Stimulated activated CD8-positive, alpha-beta memory T cell treated with anti-CD3 and anti-CD28 coated beads, Interleukin-4, amount 100 ng/mL, for 4 hours (primary cell): ENCODE measurements at places on chromosomes 13 and 19.

- DNase-seq = no peak
Measured at GRCh38 chr13:43425234-43425633, 361.5 kb downstream of the ENOX1 start.

DNA sequence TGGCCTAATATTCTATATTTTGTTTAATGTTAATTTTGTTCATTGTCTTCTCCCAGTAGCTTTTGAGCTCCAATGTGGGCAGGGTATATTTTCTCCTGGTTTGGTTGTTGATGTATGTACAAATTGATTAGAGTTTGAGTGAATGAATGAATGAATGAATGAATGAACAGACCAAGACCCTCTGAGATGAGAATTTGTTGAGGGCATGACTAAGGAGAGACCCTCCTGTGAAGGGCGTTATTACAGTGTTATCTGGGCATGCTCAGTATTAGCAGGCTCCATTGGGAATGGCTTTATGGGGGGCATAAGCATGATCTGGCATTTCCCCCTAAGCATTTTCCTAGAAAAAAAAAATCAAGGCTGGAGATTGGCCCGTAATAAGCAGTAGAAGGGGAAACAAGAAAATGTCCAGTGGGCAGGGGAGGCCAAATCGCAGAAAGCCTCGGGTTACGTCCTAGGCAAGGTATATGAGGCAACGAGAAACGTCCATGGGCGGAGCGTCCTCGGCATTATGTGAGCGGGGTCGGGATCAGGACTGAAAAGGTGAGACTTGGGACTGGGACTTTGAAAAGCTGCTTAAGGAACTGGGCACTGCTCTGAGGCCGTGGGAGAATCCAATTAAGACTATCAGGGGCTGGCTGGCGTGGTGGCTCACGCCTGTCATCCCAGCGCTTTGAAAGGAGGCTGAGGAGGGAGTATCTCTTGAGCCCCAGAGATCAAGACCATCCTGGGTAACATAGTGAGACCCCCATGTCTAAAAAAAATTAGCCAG, 904 bp upstream of the ARHGAP33 start:
- no peak for DNase-seq

GRCh38 chr19:3522421-3523360, 16.3 kb upstream of the TEKTIP1 start:
- DNase-seq = no peak

DNA sequence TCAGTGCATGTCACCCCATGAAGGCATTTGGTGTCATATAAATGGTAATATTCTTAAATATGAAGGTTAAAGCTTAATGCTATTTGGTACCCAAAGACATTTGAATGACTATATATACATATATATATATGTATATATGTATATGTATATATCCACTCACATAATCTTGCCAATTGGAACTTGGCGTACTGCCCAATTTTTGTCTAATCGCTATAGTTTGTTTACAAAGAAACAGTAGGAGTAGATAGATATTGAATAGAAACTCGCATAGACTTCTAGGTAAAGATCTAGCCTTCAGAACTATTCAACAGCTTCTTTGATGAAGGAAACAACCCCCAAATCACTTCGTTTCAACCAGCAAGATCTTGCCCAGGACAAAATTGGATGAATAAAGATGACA, 24.1 kb downstream of the KLF5 start:
- no peak for DNase-seq

- no peak for DNase-seq
Measured at GRCh38 chr13:51349016-51349415, 9.5 kb downstream of the SERPINE3 start.

DNA sequence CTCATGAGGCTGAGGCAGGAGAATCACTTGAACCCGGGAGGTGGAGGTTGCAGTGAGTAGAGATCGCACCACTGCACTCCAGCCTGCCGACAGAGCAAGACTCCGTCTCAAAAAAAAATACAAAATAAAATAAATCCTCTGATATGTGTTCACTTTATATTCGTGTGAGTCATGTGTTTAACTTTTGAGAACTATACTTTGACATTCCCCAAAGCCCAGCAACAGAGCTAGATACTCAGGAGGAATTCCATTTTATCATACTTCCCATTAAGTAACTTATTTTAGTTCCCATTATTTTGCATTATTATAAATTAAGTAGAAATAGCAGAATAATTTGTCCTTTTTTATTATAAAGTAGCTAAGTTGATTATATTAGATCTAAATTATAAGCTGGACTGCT, 3.3 kb upstream of the CHAMP1 start:
- no peak for DNase-seq

GRCh38 chr13:27622102-27622820, 569 bp downstream of the POLR1D start:
- DNase-seq = no peak

DNA sequence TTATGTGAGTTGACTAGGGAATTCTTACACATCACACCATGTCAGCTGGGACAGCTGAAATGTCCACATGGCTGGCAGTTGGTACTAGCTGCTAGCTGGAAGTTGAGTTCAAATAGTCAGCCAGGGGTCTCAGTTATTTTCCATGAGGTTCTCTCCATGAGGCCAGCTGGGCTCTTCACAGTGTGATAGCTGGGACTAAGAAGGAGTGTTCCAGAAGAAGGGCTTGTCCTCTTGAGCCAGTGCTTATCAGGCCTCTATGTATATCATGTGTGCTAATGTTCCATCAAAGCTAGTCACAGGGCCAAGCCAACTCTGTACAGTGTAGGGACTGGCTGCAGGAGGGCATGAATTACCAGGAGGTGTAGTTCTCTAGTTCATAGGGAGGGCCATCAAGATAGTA, 11.8 kb downstream of the USPL1 start:
- no peak for DNase-seq

DNA sequence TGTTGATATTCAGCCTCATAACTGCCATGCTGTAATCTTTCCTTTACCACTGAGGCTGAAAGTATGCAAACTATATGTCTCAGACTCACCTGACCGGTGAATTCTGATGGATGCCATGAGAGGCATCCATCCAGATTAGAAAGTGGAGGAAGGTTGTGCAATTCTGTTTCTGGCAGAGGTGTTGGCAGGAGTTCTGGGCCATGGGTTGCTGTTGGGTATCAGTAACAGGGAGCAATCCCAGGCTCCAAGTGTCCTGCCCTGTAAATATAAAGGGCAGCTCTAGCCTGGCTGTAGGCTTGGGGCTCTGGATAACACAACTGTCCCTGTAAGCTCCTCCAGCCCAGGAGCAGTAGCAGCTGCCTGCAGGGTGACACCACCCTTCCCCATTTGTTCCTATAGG, 77.4 kb upstream of the ABCC4 start:
- DNase-seq = no peak

DNA sequence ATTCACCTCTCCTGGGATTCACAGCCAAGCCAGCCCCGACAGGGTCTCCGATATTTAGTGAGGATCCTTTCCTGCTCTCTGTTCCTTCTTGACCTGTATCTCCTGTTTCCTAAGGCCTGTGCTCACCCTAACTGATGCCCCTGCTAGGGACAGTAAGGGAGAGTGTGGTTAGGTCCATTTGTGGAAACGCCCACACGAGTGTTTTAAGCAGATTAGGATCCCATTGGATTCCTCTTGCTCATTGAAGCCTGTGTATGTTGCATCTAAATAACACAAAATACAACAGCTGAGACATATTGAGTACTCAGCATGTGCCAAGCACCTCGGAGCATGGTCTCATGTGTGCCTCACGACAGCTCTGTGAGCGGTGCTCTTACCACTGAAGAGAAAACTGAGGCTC, 64.9 kb downstream of the EFNB2 start:
- DNase-seq = no peak

GRCh38 chr19:34173193-34173956, 1.1 kb downstream of the LSM14A start:
- DNase-seq = no peak

GRCh38 chr19:39157275-39157996, 31.9 kb downstream of the PAK4 start:
- no peak for DNase-seq

GRCh38 chr13:47917022-47917574, 84.0 kb downstream of the SUCLA2 start:
- DNase-seq = no peak

GRCh38 chr13:63942372-63942771, 2526.7 kb upstream of the PCDH20 start:
- DNase-seq = no peak

GRCh38 chr13:94854688-94855087, 142.3 kb upstream of the SOX21 start:
- no peak for DNase-seq

GRCh38 chr13:79679334-79679733, 198.4 kb downstream of the NDFIP2 start:
- DNase-seq = no peak

- no peak for DNase-seq
Measured at GRCh38 chr13:81012031-81012430, 671.1 kb upstream of the SPRY2 start.

DNA sequence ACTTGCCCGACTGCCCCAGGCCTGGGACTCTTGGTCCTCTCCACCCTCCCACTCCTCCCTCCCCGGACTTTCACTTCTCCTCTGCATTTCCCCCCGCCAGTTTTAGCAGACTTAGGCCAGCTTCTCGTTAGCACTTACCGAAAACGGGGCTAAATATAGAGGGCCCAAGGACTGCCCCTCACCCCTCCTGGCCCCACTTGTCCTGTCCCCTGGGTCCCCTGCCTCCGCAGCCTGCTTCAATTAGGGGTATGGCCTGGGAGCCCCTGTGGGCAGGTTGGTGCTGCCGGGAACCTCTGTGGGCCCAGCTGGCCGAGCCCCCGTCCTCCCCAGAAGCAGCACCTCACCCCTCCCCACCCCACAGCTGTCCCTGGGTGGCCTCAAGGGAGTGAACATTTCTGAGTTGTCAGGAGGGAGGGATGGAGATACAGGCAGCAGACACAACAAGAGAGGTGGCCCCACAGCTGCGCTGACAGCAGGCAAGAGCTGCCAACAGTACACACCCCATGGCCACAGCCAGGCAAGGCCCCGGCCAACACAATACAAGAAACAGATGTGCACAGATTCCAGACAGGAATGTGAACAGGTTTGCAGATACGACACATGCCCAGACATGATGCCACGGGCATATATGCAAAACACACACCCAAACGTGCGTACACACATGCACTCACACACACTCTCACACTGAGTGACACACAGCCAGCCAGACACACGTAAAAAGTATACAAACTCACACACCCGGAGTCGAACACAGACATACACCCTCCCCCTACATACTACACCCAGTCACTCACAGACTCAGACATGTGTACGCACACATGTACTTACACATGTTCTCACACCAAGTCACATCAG, 2.6 kb downstream of the POU2F2 start:
- DNase-seq = no peak
